ENCODE measurements at places on chromosomes 12 and 14.

- DNase-seq, result no peak
These were observed 260.5 kb downstream of the NEDD1 start for GRCh38 chr12:97167598-97167997.

GRCh38 chr12:59624732-59625460, 29.1 kb downstream of the SLC16A7 start:
- DNase-seq, result no peak

GRCh38 chr12:12893438-12893837, 2.1 kb downstream of the GPRC5A start:
- DNase-seq, result no peak

- no peak for DNase-seq
These were observed 45.2 kb downstream of the GXYLT1 start for GRCh38 chr12:42099433-42099832.

- DNase-seq, result no peak
These were observed 1.2 kb upstream of the WSB2 start for GRCh38 chr12:118061873-118062843.

DNA sequence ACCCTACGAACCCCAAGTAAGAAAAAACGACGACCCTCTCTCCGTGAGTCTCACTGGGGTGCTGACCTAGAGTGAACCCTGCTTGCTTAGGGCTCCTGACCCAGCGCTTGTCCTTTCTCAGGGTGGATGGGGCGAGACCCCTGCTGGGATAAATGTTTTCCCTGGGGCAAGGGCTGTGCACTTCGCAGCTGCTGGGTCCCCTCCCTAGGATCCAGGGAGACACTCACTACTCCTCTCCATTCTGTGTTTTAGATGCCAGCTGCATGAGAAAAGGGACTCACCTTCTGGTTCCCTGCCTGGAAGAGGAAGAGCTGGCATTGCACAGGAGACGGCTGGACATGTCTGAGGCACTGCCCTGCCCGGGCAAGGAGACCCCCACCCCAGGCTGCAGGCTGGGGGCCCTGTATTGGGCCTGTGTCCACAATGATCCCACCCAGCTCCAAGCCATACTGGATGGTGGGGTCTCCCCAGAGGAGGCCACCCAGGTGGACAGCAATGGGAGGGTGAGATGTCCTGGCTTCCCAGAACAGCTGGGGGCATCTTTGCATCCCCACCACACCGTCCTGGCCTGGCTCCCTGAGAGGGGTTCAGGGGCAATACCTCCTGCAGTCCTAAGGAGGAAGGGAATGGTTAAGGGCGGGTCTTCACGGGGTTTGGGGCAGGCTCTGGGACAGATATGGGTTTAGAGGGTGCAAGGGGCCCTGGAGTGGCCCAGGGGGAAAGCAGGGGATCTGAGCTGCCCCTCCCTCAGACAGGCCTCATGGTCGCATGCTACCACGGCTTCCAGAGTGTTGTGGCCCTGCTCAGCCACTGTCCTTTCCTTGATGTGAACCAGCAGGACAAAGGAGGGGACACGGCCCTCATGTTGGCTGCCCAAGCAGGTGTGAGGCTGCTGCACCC, 663 bp downstream of the ANKRD33 start:
- DNase-seq, result no peak

DNA sequence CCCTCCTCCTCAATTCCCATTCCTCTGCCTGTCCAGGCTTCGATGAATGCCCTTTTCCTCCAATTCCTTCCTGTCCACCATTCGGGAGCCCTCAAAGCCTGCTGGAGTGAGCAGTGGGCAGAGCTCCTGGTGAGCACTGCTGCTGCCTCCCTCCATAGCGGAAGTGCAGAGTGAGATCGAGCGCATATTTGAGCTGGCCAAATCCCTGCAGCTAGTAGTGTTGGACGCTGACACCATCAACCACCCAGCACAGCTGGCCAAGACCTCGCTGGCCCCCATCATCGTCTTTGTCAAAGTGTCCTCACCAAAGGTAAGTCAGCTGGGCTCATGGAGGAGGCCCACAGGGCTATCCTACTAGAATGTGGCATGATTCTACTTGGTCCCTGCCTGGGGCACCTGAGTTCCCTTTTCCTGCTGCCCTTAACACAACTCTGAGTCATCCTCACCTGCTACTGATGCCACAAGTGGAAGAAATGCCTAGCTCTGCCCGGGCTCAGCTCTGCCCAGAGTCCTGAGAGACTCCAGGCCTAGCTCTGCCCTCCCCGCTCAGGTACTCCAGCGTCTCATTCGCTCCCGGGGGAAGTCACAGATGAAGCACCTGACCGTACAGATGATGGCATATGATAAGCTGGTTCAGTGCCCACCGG, 8.0 kb downstream of the CACNB3 start:
- no peak for DNase-seq

DNA sequence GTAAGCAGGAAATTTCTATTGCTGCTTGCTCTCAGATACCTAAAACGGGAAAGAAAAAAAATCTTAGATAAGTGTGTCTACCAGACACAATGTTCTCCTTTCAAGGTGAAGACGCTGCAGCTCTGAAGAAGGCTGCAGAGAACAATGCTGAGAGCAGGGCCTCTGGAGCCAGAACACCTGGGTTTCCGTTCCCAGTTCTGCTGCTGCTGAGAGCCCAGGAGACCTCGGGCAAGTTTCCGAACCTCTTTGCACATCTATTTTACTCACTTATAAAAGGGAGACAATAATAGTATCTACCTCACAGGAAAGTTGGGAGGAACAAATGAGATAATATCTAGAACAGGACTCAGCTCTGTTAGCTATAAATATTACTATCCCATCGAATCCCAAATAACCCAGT, 122.9 kb downstream of the TMTC1 start:
- no peak for DNase-seq

DNA sequence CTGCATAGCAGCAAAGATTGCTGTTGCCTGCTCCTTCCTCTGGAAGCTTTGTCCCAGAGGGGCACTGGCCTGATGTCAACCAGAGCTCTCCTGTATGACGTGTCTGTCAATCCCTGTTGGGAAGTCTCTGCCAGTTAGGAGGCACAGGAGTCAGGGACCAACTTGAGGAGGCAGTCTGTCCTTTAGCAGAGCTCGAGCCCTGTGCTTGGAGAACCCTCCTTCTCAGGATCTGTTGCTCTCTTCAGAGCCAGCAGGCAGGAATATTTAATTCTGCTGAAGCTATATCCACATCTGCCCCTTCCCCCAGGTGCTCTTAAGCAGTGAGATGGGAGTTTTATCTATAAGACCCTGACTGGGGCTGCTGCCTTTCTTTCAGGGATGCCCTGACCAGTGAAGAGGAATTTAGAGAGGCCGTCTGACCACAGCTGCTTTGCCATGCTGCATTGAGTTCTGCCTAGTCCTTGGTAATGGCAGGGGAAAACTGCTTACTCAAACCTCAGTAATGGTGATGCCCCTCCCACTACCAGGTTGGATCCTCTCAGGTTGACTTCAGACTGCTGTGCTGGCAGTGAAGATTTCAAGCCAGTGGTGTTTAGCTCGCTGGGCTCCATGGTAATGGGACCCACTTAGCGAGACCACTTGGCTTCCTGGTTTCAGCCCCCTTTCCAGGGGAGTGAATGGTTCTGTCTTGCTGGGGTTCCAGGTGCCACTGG, 218.6 kb upstream of the SLC38A2 start:
- no peak for DNase-seq
